ENCODE measurements at places on chromosomes 2 and 18. TPM values are rescaled to one million over a fixed set of nuclear protein-coding genes. Genes with fewer than 3 reads are reported as not detected.

- H3K4me3 ChIP-seq: no peak overlapping the region
- H3K27me3 ChIP-seq: no peaks in the 10 kb centered on the region
- H3K4me1 ChIP-seq: no peaks in the 10 kb centered on the region
- no peaks in the 10 kb centered on the region for H3K36me3 ChIP-seq
Observed at GRCh38 chr18:12008842-12009580, 27.7 kb downstream of the IMPA2 start.

The RMDN2 gene
- total RNA-seq: 3.4 TPM

The RALB gene
- total RNA-seq: 17.5 TPM

DNA sequence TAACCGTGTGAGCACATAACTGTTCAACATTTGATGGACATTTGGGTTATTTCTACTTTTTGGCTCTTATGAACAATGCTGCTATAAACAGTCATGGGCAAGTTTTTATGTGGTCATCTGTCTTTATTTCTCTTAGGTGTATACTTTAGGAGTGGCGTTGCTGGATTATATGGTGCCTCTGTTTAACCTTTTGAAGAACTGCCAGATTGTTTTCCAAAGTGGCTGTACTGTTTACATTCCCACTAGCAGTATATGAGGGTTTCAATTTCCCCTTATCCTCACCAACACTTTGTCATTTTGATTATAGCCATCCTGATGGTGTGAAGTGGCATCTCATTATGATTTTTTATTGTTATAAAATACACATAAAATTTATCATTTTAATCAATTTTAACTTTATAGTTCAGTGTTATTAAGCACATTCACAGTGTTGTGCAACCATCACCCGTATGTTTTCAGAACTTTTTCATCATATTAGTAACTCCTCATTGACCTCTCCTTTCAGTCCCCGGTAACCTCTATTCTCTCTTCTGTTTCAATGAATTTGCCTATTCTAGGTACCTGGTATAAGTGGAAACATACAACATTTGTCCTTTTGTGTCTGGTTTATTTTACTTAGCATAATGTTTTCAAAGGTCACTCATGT lies 55.4 kb downstream of the EML4 start:
- H3K4me3 ChIP-seq: peak overlapping the region; percentile 39
- DNase-seq: no peak
- H3K36me3 ChIP-seq: peaks cover 7% of the 10 kb centered on the region
- H3K4me1 ChIP-seq: peaks cover 62% of the 10 kb centered on the region
- H3K27ac ChIP-seq: peak overlapping the region; percentile 77
- H3K27me3 ChIP-seq: no peaks in the 10 kb centered on the region

- H3K4me1 ChIP-seq: no peaks in the 10 kb centered on the region
- H3K27me3 ChIP-seq: no peaks in the 10 kb centered on the region
- DNase-seq: no peak
- no peak overlapping the region for H3K4me3 ChIP-seq
Observed at GRCh38 chr2:167140767-167141166, 252.5 kb downstream of the XIRP2 start.

The CROCC2 gene
- not detected for total RNA-seq

The TCF23 gene
- total RNA-seq: not detected

DNA sequence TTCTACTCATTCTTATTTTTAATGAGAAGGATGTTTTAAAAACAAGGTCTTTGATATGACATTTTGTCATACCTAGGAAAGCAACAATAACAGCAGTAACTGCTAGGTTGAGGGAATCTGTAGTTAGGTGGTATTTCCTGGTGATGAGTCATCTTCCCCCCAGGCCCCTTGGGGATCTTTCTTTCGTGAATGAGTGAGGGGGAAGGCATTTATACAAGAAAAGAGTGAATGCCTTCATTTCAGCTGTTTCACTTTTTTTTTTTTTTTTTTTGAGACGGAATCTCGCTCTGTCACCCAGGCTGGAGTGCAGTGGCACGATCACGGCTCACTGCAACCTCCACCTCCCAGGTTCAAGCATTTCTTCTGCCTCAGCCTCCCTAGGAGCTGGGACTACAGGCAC lies 108.6 kb downstream of the MAP4K4 start:
- peaks cover 42% of the 10 kb centered on the region for H3K4me1 ChIP-seq
- H3K27ac ChIP-seq: peak overlapping the region; percentile 56
- no peak for DNase-seq
- H3K36me3 ChIP-seq: peaks cover 3% of the 10 kb centered on the region
- no peak overlapping the region for H3K4me3 ChIP-seq

- peak overlapping the region; percentile 70 for H3K27ac ChIP-seq
- H3K27me3 ChIP-seq: no peaks in the 10 kb centered on the region
- peaks cover 11% of the 10 kb centered on the region for H3K4me1 ChIP-seq
- no peak for DNase-seq
- H3K4me3 ChIP-seq: peak overlapping the region; percentile 45
Observed at GRCh38 chr2:202717598-202718310, 83.0 kb downstream of the FAM117B start.

DNA sequence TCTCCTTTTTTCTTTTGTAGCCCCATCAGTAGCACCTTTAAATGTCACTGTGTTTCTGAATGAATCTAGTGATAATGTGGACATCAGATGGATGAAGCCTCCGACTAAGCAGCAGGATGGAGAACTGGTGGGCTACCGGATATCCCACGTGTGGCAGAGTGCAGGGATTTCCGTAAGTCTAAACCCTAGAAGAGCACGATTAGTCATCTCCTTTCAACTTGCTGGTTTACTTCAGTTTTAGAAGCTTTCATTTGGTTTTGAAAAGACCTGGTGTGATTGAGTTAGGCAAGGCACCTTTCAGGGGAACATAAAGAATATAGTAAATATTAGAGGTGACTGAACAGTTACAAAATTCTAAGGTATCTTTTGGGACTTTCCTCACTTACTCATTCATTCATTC lies 72.2 kb upstream of the TMEM87B start:
- H3K36me3 ChIP-seq: no peaks in the 10 kb centered on the region
- H3K4me3 ChIP-seq: no peak overlapping the region
- H3K4me1 ChIP-seq: peaks cover 5% of the 10 kb centered on the region
- peaks cover 13% of the 10 kb centered on the region for H3K27me3 ChIP-seq

The POTEE gene
- total RNA-seq: 0.34 TPM

The SLC11A1 gene
- total RNA-seq: 2.7 TPM

- H3K4me1 ChIP-seq: peaks cover 5% of the 10 kb centered on the region
- no peaks in the 10 kb centered on the region for H3K27me3 ChIP-seq
- peaks cover 5% of the 10 kb centered on the region for H3K36me3 ChIP-seq
- H3K4me3 ChIP-seq: no peak overlapping the region
- H3K27ac ChIP-seq: no peak overlapping the region
Observed at GRCh38 chr2:120029672-120030640, 17.1 kb downstream of the EPB41L5 start.

DNA sequence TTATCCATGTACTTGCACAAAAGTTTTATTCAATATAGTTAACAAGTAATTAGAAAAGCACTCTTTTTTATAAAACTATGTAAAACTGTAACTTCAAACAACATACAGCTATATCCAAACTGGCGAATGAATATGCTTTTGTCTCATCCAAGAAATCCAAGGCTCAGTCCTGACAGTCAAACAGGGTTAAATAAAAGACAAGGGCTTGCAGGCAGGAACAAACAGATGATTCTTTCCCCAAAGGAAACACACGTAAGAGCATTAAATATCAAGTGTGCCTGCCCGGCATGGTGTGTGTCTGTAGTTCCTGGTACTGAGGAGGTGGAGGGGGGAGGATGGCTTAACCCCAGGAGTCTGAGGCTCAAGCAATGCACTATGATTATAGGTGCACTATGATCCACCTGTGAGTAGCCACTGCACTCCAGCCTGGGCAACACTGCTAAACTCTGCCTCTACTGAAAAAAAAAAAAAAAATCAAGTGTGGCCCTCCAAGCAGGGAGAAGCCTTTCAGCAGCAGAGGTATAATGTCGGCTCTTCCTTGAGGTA lies 171.3 kb downstream of the DLGAP1 start:
- H3K4me3 ChIP-seq: no peak overlapping the region
- H3K4me1 ChIP-seq: no peaks in the 10 kb centered on the region
- H3K27ac ChIP-seq: no peak overlapping the region
- no peak for DNase-seq

GRCh38 chr2:239770246-239770639 lies 254.9 kb downstream of the NDUFA10 start:
- DNase-seq: peak; percentile 2
- no peak overlapping the region for H3K27ac ChIP-seq
- no peak overlapping the region for H3K4me3 ChIP-seq
- peaks cover 4% of the 10 kb centered on the region for H3K36me3 ChIP-seq
- peaks cover 23% of the 10 kb centered on the region for H3K27me3 ChIP-seq

GRCh38 chr18:35122586-35123224 lies 81.5 kb downstream of the MAPRE2 start:
- H3K27me3 ChIP-seq: no peaks in the 10 kb centered on the region
- DNase-seq: no peak
- peaks cover 27% of the 10 kb centered on the region for H3K4me1 ChIP-seq
- H3K27ac ChIP-seq: peak overlapping the region; percentile 51
- H3K36me3 ChIP-seq: peaks cover 4% of the 10 kb centered on the region

GRCh38 chr2:66577321-66578053 lies 142.6 kb downstream of the MEIS1 start:
- H3K4me1 ChIP-seq: peaks cover 8% of the 10 kb centered on the region
- no peak for DNase-seq
- no peak overlapping the region for H3K4me3 ChIP-seq
- no peaks in the 10 kb centered on the region for H3K36me3 ChIP-seq
- no peak overlapping the region for H3K27ac ChIP-seq

The MALL gene
- 0.13 TPM for total RNA-seq

The CTLA4 gene
- 77.2 TPM for total RNA-seq

- no peak for DNase-seq
- no peaks in the 10 kb centered on the region for H3K36me3 ChIP-seq
- H3K4me3 ChIP-seq: no peak overlapping the region
- H3K4me1 ChIP-seq: no peaks in the 10 kb centered on the region
- H3K27me3 ChIP-seq: no peaks in the 10 kb centered on the region
Observed at GRCh38 chr18:60246606-60247005, 126.0 kb downstream of the MC4R start.

- H3K27ac ChIP-seq: no peak overlapping the region
- DNase-seq: no peak
- peaks cover 2% of the 10 kb centered on the region for H3K36me3 ChIP-seq
- no peak overlapping the region for H3K4me3 ChIP-seq
- peaks cover 10% of the 10 kb centered on the region for H3K4me1 ChIP-seq
Observed at GRCh38 chr2:27782701-27783100, 11.2 kb downstream of the MRPL33 start.

The ASPRV1 gene
- 1.1 TPM for total RNA-seq

The C2orf15 gene
- 2.7 TPM for total RNA-seq

DNA sequence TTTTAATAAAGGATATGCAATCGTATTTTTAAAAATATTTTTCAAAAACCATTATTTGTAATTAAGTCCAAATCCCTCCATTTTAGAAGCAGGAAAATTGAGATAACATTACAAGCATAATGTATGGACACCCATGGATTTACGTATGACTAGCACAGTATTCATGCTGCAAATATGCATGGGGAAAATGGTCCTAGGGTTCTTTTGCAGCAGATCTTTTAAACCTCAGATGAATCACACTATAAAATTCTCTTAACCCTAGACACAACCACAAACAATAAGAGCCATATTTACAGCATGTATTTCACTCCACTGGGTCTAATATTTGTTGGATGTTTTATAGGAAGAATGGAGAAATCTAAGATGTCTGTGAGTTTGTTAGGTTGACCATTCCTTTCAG lies 453.4 kb downstream of the TGIF1 start:
- no peaks in the 10 kb centered on the region for H3K4me1 ChIP-seq
- no peaks in the 10 kb centered on the region for H3K36me3 ChIP-seq
- no peak for DNase-seq
- H3K27me3 ChIP-seq: peaks cover 27% of the 10 kb centered on the region

- peak overlapping the region; percentile 39 for H3K27ac ChIP-seq
- H3K27me3 ChIP-seq: no peaks in the 10 kb centered on the region
- peaks cover 11% of the 10 kb centered on the region for H3K4me1 ChIP-seq
- DNase-seq: no peak
- peaks cover 26% of the 10 kb centered on the region for H3K36me3 ChIP-seq
Observed at GRCh38 chr2:170953941-170954340, 24.9 kb downstream of the GORASP2 start.

GRCh38 chr2:26971911-26972786 lies 1.7 kb downstream of the MAPRE3 start:
- no peak for DNase-seq
- peaks cover 5% of the 10 kb centered on the region for H3K36me3 ChIP-seq
- peak overlapping the region; percentile 88 for H3K27ac ChIP-seq
- H3K4me1 ChIP-seq: peaks cover 25% of the 10 kb centered on the region

The RGPD5 gene
- total RNA-seq: 176 TPM

DNA sequence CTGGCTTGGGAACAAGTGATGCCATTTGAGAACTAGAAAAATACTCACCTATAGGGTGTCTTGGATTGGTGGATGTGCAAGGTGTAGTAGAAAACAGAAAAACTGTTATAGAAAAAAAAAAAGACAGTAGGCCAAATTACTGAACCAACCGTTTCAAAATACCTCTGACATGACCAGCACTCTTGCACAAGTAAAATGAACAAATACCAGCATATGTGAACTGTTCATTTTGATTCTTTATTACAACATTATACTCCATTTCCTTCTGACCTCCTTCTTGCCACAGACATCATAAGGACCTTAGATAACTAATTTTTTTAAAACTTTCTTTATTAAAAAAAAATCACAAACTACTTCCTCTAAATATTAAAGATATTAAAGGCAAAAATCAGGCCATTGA lies 125.5 kb downstream of the ATAD2B start:
- H3K27ac ChIP-seq: no peak overlapping the region
- H3K36me3 ChIP-seq: peaks cover 3% of the 10 kb centered on the region
- H3K27me3 ChIP-seq: no peaks in the 10 kb centered on the region
- no peak for DNase-seq
- H3K4me3 ChIP-seq: no peak overlapping the region

DNA sequence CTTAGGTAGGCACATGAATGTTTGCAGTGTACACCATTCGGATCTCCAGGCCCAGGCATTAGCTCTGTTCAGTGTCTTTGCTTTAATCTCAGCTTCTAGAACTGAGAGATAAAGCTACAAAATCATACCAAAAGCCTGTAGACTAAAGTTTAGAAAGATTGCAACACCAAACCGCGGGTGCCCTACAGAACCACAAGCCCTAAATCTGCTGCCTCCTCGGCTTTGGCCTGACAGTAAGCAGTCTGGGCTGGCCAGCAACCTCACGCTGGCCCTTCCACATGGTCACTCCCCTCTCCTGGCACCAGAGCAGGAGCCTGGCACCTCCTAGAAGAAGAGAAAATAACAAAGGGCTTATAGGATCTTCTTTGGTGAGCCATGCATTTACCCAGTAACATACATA lies 8.9 kb upstream of the OSR1 start:
- H3K4me3 ChIP-seq: no peak overlapping the region
- peaks cover 51% of the 10 kb centered on the region for H3K27me3 ChIP-seq

- H3K36me3 ChIP-seq: no peaks in the 10 kb centered on the region
- H3K27me3 ChIP-seq: no peaks in the 10 kb centered on the region
- H3K4me1 ChIP-seq: no peaks in the 10 kb centered on the region
- DNase-seq: no peak
Observed at GRCh38 chr2:180289627-180290026, 282.5 kb upstream of the CWC22 start.

GRCh38 chr2:217790195-217790594 lies 212.6 kb downstream of the TNS1 start:
- no peak for DNase-seq
- H3K4me3 ChIP-seq: peak overlapping the region; percentile 90

DNA sequence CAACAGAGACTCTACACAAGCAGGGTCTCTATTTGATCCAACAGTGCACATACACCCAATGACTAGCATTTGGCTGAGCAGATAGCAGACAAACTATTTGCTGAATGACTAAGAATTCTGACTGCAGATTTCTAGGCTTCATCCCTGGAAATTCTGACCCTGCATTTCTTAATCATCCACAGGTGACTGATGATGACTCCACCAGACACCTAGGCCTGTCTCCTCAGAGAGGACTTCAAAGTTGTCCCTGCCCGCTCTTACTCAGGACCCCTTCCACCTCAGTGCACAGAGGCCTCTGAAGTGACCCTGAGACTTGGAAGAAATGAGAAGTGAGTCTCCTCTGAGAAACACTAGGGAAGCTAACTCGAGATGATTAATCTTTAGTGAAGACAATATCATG lies 51.3 kb downstream of the SEPTIN10 start:
- peaks cover 10% of the 10 kb centered on the region for H3K36me3 ChIP-seq
- no peak overlapping the region for H3K4me3 ChIP-seq
- no peak overlapping the region for H3K27ac ChIP-seq
- H3K4me1 ChIP-seq: peaks cover 5% of the 10 kb centered on the region
